ENCODE measurements at places on chromosomes 1 and 21.

GRCh38 chr1:47418681-47419325 lies 2.7 kb downstream of the FOXE3 start:
- no peak for DNase-seq

- no peak for DNase-seq
These were observed 124.3 kb downstream of the ETS2 start for GRCh38 chr21:38930066-38930465.

- no peak for DNase-seq
These were observed 155.9 kb upstream of the L1TD1 start for GRCh38 chr1:62038594-62039284.

DNA sequence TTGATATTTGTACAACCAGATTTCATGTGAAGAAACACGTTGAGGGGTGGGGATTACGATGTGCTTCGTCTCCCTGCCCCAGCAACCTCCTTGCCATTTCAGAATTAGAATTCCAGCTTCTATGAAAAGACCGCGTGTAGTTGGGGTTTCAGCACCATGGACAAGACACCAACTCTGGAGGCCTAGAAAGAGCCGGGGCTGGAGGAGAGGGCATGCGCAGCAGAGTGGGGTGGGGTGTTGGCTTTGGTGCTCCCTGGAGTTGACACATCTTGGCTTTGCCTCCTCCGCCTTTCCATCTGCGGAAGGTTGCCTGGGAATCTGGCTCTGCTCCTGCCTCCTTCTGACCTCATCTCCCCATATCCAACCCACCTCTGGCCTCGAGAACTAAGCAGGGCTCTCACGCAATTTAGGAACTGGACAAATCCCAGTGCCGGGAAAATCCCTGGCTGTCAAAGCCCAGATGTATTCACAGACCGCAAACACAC lies 11.8 kb downstream of the HTR6 start:
- DNase-seq = peak; percentile 65

GRCh38 chr1:42385283-42385682 lies 4.7 kb downstream of the RIMKLA start:
- no peak for DNase-seq

GRCh38 chr1:171597203-171597602 lies 24.8 kb upstream of the MYOCOS start:
- no peak for DNase-seq

DNA sequence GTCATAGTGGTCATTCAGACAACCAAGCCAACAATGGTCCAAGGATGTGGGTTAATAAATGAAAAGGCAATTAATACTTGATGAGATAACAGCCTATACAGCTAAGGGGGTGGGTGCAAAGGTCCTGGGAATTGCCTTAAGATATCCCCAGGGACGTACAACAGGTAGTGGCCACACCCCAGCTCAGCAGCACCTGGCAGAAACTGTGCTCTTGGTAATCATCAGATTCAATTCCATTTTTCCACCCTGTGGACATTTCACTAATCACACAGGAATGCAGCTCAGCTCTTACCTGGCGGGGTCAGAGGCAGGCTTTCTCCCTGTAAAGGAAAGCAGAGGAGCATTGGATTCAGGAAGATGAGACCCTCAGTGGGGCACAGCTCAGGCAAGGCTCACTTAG lies 32.9 kb downstream of the FCRL5 start:
- DNase-seq = no peak

- DNase-seq = no peak
These were observed 4.0 kb upstream of the ZBTB40 start for GRCh38 chr1:22447621-22448111.

- no peak for DNase-seq
These were observed 21.2 kb downstream of the TP73 start for GRCh38 chr1:3673381-3674099.

GRCh38 chr1:47996406-47997226 lies 569 bp downstream of the TRABD2B start:
- peak; percentile 40 for DNase-seq

- DNase-seq = no peak
These were observed 14.7 kb downstream of the C1orf116 start for GRCh38 chr1:207017615-207018559.

DNA sequence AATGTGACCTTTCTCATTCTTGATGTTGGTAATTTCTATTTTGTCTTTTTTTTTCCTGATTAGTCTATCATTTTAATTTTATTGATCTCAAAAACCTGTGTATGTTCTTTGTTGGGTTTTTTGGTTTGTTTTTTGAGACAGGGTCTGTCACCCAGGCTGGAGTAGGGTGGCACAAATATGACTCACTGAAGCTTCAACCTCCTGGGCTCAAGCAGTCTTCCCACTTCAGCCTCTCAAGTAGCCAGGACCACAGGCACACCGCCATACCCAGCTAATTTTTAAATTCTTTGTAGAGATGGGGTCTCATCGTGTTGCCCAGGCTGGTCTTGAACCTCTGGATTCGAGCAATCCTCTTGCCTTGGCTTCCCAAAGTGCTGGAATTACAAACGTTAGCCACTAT lies 145.2 kb downstream of the PIK3R3 start:
- no peak for DNase-seq

DNA sequence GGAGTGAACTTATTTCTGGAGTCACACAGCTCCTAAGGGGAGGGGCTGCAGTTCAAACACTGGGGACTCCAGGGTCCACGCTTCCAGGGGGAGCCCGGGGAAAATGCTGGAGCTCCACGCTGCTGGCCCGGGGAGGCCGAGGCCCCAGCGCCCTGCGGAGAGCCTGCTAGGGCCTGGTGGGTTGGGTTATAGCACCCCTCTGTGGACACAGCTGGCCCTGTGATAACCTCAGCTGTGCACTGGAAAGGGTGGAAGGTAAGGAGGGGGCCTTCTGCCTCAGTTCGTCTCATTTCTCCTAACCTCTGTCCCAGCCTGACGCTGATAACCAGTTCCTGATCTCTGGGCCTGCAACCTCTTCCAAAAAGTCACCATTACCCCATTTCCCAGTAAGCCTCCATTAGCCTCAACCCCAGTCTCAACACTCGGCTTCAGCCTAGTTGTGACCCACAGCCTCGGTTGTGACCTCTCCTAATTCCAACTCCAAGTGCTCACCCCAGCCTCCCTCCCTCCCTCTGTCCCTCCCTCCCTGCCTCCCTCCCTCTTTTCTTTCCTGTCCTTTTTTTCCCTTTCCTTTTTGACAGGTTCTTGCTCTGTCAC lies 7.1 kb downstream of the NBL1 start:
- peak; percentile 83 for DNase-seq

DNA sequence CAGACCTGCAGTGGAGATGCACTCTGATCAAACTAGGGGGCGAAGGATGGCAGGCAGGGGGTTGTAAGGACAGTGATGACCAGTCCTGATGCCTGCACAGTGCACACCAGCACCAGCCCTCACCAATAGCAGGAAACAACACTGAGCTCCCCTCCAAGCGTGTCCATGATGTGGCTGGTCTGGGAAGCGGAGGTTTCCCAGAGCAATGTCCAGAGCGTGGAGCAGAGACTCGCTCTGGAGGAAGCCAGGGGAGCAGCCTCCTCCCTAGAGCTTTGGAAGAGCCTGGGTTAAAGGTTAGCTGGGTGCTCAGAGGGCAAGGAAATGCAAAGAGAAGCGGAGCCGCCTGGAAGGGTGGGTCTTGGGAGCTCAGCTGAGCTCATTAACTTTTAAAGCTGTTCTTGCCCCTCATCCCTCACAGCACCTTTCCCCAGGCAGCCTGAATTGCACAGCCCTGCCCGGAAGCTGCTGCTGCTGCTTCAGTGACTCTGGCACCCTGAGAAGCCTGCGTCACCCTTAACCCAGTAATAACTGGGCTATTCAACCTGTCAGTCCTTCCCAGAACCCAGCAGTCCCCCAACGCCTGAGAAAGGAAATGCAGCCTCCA lies 162.2 kb upstream of the RAB4A start:
- no peak for DNase-seq

- DNase-seq = no peak
These were observed 7.6 kb upstream of the SLAMF9 start for GRCh38 chr1:159961636-159962035.

DNA sequence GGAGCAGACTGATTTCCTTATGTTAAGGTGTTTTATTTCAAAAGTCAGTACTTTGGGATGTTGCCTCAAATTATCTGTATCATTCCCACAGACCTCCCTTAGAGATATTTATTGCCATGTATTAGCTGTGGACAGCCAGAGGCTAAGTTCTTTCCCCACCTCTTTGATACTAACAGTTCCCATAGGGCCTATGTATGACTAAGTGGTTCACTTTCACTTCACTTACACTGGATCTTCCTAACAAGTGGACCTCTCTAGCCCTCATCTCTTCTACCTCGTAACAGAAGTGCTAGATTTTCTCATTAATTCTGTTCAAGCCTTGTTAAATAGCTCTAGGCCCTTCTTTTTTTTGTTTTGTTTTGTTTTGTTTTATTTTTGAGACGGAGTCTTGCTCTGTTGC lies 6.2 kb downstream of the TRAF5 start:
- DNase-seq = no peak

DNA sequence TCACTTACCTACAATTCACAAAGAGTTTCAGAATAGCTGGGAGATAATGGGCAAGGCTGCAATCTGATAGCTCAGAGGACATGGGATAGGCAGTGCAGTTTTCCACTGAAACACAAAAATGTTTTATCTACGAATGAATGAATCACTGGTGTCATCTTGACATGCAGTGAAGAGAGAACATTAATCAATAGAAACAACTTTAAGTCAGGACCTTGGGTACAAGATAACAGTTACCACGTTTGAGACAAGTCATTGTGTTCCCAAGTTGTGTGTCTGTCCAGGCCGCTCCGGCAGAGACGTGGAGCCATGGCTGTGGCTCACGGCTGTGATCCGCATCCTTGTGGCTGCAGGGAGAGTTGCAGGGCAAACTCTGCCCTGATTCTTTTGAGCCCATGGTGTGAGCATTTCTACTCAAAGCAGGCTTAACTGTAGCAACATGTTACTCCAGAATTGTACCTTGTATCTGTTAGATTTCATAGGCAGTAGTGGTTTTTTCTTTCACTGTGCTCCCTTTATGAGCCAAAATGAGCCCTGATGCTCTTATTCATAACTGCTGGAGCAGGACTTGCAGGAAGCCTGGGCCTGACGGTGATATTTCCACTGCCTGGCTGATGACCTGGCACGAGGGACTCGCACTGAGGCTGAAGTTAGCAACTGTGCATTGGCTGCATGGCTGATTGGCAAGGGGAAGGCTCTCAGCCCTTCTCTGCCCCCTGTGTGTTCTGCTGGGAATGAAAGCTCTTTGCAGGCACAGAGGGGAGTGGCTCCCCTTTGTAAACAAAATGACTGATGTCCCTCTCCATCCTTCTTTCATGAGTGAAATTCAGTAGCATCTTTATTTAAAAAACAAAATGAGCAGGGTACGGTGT lies 465.2 kb downstream of the AJAP1 start:
- no peak for DNase-seq

DNA sequence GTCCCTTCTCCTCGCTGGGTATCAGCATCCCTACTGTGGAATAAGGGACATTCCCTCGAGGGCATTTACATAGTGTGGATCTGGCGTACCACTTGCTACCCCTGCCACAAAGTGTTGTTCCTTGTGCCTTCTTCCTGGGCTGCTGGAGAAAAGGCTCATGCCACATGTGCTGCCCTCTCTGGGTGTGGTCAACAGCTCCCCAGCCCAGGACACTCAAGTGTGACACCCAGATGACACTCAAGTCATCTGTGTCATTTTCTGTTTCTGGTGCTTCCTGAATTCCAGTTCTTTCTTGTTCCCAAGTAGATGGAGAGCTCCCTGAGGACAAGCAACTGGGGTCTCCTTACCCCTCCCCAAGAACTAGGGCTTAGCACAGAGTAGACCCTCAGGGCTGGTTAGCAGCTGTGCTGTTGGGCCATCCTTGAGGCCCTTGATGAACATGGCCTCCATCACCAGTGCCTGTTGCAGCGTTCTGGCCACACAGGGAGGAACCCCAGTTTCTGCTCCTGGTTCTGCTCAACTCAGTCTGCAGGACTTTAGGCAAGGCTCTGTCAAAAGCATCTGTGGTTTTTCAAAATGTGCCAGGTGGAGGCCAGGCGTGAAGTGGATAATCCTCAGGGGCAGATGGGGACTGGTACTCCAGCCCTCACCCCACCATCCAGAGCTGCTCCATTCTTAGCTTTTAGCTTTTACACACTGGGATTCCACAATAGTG lies 49.0 kb upstream of the CLIC4 start:
- no peak for DNase-seq

All from GM20000 (cell line).